Activated CD4-positive, alpha-beta memory T cell treated with anti-CD3 and anti-CD28 coated beads, Interleukin-2, amount 10 ng/mL, durations not matched to agents 7 days and 5 days (primary cell): ENCODE measurements at places on chromosomes 3 and 15. TPM values are rescaled to one million over a fixed set of nuclear protein-coding genes. Genes with fewer than 3 reads are reported as not detected.

- DNase-seq, result no peak
Observed at GRCh38 chr3:125136515-125136914, 76.0 kb downstream of the SLC12A8 start.

GRCh38 chr3:188446014-188446413 lies 292.1 kb downstream of the LPP start:
- DNase-seq, result no peak

- no peak for DNase-seq
Observed at GRCh38 chr3:143147707-143148106, 28.1 kb downstream of the CHST2 start.

GRCh38 chr3:129831503-129831902 lies 62.0 kb downstream of the TMCC1 start:
- DNase-seq, result no peak

- no peak for DNase-seq
Observed at GRCh38 chr15:29123171-29123570, 146.5 kb downstream of the NSMCE3 start.

- no peak for DNase-seq
Observed at GRCh38 chr15:69704229-69704628, 251.6 kb downstream of the RPLP1 start.

- no peak for DNase-seq
Observed at GRCh38 chr3:124407260-124407659, 323.0 kb upstream of the UMPS start.

DNA sequence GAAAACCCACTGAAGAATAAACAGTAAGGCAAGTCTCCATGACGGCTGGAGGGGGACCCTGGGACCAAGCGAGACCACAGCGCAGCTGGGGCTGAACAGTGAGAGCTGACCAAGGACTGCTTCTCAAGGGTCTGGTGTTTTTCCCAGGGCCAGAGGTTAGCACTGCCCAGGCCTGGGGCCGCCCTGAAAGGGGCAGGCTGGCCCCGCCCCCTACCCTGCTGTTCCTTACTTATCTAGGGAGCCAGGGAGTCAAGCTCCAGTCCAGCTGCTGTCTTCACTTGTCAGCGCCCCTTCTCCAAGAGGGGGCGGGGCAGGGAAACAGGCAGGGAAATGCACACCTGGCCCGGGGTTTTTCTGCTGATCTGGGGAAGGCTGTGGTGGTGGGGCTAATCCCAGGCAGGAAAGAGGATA lies 51.6 kb upstream of the HACD2 start:
- no peak for DNase-seq

- no peak for DNase-seq
Observed at GRCh38 chr3:128521715-128522114, 28.7 kb upstream of the GATA2 start.

DNA sequence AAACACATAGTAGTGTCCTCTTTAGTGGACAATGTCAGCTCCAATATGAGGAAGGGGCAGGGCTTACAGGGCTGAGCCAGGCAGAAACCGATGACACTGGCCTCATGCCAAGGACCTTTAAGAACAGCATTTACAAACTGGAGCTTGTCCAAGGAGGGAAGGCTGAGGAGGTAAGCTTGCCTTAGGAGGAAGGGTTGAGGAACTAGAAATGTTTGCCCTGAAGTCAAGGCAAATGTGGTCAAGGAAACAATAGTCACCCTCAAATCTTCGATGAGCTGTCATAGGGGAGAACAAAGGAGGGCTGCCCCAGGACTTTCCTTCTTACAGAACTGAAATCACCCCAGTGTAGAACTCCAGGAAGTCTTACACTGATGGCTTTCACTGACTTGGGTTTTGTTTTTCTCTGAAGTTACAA lies 136.4 kb downstream of the LIPC start:
- no peak for DNase-seq

DNA sequence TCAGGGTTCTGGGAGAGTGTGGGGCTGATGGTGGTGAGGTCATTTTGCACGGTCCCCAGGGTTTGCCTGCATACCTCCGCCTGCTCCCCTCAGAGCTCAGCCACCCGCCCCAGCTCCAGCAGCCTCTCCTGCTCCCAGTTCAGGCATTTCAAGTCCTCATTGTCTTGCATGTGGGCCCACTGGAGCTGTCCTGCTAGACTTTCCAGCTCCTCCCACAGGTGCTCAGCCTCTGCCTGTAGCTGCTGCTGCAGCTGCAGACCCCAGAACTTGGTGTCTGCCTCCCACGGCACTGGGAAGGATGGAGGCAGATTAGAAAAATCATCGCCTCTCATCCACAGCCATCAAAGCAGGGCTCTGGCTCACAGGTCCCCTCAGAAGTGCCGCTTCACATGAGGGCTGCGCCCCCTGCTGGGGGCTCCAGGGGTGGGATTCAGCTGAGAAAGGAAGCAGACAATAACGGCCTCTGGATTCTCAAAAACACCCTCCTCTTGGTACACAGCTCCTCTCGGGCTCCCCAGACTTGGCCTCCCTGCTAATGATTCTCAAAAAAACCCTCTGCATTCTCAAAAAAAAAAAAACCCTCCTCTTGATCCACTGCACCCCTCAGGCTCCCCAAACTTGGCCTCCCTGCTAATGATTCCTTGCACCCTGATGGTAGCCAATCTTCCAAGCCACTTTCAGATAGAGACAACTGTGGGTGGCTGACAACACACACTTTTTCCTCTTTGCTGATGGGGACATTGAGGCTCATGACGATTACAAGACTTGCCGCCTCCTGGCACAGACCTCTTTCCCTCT lies 89.3 kb upstream of the C2CD4B start:
- DNase-seq, result peak; percentile 69

DNA sequence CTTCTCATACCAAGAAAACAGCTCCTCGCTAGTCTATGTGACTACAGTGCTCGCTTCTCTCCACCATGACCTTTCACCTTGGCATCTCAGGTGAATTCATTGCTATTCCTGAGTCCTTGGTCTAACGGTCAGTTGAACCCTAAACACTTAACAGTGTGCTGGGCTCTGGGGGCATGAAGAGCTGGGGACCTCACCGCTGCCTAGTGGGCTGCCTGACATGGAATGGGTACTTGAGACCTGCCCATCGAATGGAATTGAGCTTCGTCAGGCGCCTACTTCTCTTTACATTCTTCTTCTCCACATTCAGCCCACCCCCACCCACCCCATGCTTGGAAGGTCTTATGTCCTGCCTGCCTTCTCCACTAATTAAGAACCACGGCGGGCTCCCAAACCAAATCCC lies 22.1 kb downstream of the BOC start:
- DNase-seq, result no peak

- DNase-seq, result no peak
Observed at GRCh38 chr3:195058336-195059005, 212.5 kb downstream of the XXYLT1 start.

- DNase-seq, result no peak
Observed at GRCh38 chr3:195735036-195735695, 14.4 kb downstream of the MUC20 start.

- DNase-seq, result no peak
Observed at GRCh38 chr15:98123297-98123696, 162.8 kb downstream of the ARRDC4 start.

DNA sequence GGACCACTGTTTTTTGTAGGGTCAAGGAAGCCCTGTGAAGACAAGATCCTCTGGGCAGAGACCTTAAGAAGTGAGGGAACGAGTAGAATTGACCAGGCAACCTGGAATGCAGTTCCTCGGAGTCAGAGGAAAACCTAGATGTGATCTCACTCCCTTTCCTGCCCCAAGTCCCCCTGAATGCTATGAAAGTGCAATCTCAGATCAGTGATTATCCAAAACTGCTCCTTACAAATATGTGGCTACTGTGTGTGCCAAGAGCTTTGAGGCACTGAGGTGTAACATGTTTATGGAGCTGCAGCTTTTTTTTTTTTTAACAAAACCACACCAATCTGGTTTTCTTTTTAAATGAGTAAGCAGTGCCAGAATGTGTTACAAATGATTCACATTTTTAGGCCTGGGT lies 35.8 kb downstream of the THSD4 start:
- no peak for DNase-seq

DNA sequence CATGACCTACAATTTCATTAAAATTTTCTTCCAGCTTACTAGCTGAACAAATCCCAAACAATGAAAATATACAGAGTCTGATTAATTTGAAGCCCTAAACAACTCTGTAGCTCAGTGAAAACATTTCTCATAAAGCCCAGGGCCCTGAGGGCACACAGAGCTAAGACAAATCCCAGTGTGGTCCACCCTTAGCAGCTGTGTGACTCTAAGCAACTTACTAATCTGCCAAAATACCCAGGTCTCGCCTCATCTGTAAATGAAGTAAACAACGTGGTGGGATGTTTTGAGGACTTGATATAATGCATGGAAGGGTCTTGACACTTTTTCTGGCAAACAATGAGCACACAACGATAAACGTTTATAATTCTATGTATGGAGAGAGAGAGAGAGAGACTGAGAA lies 158.4 kb downstream of the FHIT start:
- DNase-seq, result no peak

GRCh38 chr3:153897842-153898241 lies 223.3 kb upstream of the ARHGEF26 start:
- DNase-seq, result no peak

DNA sequence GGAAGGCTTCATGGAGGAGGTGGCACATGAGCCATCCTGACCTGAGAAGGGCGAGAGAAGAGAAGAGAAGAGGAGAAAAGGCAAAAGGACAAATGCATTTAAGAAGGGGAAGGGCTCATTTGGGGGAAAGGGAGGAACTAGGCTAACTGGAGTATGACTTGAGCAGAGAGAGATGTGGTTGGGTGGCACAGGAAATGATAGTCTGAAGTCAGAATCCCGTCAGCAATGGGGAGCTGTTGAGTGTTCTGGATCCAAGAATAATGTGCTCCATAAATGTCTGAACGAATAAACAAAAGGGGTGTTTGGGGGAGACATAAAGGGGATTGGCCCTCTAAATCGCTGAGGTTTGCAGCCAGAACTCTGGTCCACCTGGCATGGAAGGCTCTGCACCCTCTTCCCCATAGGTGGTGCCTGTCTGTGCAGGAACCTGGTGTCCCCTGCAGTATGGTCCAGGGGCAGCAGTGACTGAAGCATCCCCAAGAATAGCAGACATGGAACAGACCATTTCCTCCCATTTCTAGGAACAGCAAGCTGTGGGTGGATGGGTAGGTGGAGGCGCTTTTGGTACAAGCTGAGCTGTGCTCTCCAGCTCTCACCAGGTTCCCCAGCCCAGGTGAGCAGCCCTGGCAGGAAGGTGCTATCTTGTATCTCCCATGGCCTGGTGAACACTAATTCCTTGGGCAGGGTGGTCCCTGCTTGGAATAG lies 15.2 kb downstream of the CORO2B start:
- DNase-seq, result no peak

DNA sequence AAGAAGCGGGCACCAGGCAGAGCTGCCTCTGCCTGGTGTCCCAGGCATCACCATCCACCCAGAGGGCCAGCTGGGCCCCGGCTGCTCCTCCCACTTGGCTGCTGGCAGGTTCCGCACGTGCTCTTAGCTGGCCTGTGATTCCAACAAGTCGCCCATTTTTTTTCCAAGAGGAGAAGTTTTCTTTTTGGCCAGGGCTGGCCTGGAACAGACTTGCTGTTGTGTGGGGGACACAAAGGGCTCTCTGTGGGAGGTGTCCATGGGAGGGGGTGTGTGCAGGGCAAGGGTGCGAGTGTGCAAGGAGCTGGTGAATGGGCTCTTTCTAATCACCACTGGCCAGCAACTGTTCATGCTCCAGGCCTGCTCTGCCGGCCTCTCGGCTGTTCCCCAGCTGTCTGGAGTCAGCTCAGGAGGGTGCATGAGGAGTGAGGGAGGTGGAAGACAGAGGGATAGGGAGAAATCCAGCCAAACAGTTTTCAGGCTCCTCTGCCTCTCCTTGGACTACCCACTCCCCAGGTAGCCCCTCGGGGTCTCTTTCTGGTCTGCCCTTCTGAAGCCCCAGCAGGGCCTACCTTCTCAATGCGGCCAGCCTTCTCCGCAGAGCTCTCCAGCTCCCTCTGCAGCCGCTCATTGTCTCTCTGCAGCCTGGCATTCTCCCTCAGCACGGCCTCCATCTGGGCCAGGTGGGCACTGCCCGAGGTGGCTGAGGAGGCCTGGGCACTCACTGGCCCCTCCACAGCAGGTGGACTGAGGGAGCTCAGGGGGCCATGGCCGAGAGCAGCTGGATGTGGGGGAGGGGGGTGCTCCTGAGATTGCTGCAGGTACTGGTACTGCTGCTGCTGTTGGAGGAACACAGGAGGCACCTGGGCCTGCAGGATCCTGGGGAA lies 7.1 kb downstream of the AMOTL2 start:
- no peak for DNase-seq

DNA sequence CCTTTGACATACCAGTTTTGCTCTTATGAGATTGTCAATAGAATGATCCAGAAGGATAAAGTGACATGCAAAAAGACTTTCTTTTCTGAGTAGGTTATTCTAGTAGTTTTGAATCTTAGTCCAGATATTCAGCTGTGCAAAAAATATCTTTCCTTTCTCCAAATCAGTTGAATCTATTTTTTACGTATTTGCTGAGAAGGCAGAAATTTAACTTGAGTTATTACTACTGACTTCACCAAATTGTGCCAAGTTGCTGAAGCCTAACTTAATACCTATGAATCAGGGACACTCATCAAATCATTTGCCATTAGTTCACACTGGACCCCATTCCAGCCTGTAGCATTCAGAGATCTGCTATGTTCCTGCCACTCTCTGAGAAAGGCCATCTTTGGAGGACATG lies 215.6 kb downstream of the EPHA6 start:
- DNase-seq, result no peak

GRCh38 chr3:186315581-186316354 lies 46.3 kb downstream of the DGKG start:
- DNase-seq, result no peak

GRCh38 chr3:186044968-186045367 lies 63.9 kb downstream of the ETV5 start:
- no peak for DNase-seq

- DNase-seq, result peak; percentile 8
Observed at GRCh38 chr3:126847061-126847460, 135.9 kb upstream of the PLXNA1 start.

- no peak for DNase-seq
Observed at GRCh38 chr3:10693457-10693856, 122.6 kb upstream of the SLC6A11 start.

GRCh38 chr3:35141406-35141805 lies 497.9 kb upstream of the ARPP21 start:
- no peak for DNase-seq

GRCh38 chr3:4739289-4740236 lies 239.7 kb upstream of the BHLHE40 start:
- peak; percentile 66 for DNase-seq

GRCh38 chr15:83892498-83892897 lies 238.6 kb downstream of the ADAMTSL3 start:
- DNase-seq, result no peak

CCDC191 gene
- 2.6 TPM for total RNA-seq

LDHAL6B gene
- not detected for total RNA-seq

HHATL gene
- total RNA-seq, result not detected

KNL1 gene
- total RNA-seq, result 54.2 TPM

RAB8B gene
- total RNA-seq, result 133 TPM

CHRFAM7A gene
- total RNA-seq, result 0.55 TPM

IFT80 gene
- total RNA-seq, result 25.9 TPM

GPR62 gene
- total RNA-seq, result not detected

EFCC1 gene
- total RNA-seq, result not detected

PCOLCE2 gene
- total RNA-seq, result 0.38 TPM

ZNF621 gene
- total RNA-seq, result 24.9 TPM
